Natural killer cell treated with Interleukin-12 subunit alpha and Interleukin-12 subunit beta and Interleukin-15 and Interleukin-18, amount 100 ng/mL, for 72 hours (primary cell): ENCODE measurements at places on chromosomes 12 and 14. TPM values are rescaled to one million over a fixed set of nuclear protein-coding genes. Genes with fewer than 3 reads are reported as not detected.

DNA sequence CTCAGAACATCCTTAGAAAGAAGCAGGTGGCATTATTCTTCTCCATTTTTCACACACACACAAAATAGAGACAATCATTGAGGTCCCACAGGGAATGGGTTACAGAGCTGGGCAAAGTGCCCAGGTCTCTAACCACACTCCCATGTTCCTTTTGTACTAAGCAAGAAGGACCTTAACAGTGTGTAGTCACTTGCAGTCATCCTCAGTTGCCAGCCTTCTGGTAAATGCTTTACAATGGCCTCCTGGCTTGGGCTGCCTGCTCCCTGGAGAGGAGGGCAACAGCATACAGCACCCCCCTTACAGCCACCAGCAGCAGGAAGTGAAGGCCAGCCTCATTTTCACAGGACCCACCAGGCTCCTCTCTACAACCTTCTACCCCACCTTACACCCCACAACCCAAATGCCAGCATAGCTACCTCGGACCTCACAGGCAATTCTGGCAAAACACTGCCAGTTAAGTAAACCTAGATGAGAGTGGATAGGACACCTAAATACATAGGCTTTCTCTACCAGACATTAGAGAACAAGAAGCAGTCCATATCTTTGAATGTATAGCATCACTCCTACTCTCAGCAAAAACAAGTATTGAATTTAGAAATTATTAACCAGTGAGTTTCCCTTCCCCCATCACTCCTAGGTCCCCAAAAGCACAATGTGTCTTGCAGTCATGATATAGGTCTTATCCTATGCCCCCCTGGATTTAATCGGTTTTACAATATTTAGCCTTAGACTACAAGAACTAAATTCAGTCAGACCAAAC lies 88.1 kb downstream of the PPP2R5E start:
- peaks cover 36% of the 10 kb centered on the region for H3K4me1 ChIP-seq
- H3K27ac ChIP-seq, result peak overlapping the region; percentile 14
- H3K36me3 ChIP-seq, result no peaks in the 10 kb centered on the region
- no peak overlapping the region for H3K4me3 ChIP-seq

IAPP gene
- total RNA-seq, result not detected

GRCh38 chr12:12446786-12447185 lies 89.9 kb downstream of the BORCS5 start:
- H3K36me3 ChIP-seq, result no peaks in the 10 kb centered on the region
- no peak for DNase-seq
- H3K27me3 ChIP-seq, result no peaks in the 10 kb centered on the region

- DNase-seq, result no peak
- no peaks in the 10 kb centered on the region for H3K4me1 ChIP-seq
- H3K36me3 ChIP-seq, result no peaks in the 10 kb centered on the region
- no peaks in the 10 kb centered on the region for H3K27me3 ChIP-seq
Measured at GRCh38 chr12:78494911-78495310, 369.7 kb upstream of the SYT1 start.

LRFN5 gene
- total RNA-seq, result not detected

DNA sequence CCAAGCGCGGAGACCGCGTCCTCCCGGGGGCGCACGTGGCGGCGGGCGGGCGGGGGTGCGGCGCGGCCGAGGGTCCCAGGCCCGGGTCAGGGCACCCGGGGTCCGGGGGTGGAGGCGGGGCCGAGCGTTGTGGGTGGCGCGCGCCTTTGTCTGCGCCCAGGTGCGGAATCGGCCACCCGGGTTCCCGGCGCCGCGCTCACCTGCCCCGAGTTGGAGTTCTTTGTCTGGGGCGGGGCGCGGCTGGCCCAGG lies 50.1 kb downstream of the LRCOL1 start:
- H3K27ac ChIP-seq, result no peak overlapping the region
- no peak for DNase-seq
- no peak overlapping the region for H3K4me3 ChIP-seq

DNA sequence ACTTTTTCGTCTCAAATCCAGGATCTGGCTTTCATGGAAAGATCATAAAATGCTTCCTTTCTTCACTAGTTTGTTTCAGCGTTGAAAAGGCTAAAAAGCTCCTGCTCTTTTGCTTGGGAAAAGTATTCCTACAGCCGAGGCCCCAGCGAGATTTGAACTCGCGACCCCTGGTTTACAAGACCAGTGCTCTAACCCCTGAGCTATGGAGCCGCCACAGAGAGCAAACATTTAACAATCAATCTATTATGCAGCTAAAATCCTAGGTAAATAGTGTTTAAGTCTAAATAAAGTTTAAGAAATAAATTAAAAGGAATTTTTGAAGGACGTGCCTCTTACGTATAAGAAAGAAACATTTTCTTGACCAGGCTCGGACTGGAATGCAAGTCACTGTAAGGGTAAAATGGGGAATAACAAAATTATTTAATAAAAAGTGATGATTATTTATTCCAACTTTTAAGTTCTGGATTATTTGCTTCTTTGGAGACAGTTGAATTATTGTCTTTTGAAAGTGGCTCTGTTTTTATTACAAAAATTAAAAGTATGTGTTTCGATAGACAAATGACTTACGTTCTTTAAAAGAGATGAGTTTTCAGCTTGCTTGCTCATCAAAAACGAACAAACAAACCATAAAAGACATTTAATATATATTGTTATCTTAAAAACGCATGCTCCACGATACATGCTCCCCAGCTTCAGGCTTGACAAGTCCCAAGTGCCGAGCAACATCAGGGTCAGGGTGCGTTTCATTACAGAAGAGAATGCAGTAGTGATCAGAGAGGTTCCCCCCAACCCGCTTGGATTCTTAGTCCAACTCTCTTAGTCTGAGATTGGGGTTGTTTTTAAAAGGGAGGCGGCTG lies 10.2 kb downstream of the OR6S1 start:
- H3K4me1 ChIP-seq, result peaks cover 38% of the 10 kb centered on the region
- H3K27ac ChIP-seq, result peak overlapping the region; percentile 67
- H3K36me3 ChIP-seq, result no peaks in the 10 kb centered on the region
- H3K27me3 ChIP-seq, result peaks cover 49% of the 10 kb centered on the region

- no peak for DNase-seq
- H3K4me1 ChIP-seq, result no peaks in the 10 kb centered on the region
- no peaks in the 10 kb centered on the region for H3K36me3 ChIP-seq
- H3K4me3 ChIP-seq, result no peak overlapping the region
- H3K27ac ChIP-seq, result no peak overlapping the region
Measured at GRCh38 chr12:64993461-64993860, 127.6 kb downstream of the WIF1 start.

GRCh38 chr12:13027032-13027431 lies 17.1 kb upstream of the FAM234B start:
- no peaks in the 10 kb centered on the region for H3K36me3 ChIP-seq
- H3K27ac ChIP-seq, result no peak overlapping the region
- peaks cover 22% of the 10 kb centered on the region for H3K27me3 ChIP-seq
- no peaks in the 10 kb centered on the region for H3K4me1 ChIP-seq

GRCh38 chr12:119239040-119239439 lies 60.3 kb downstream of the HSPB8 start:
- no peaks in the 10 kb centered on the region for H3K4me1 ChIP-seq
- H3K27ac ChIP-seq, result no peak overlapping the region
- H3K4me3 ChIP-seq, result no peak overlapping the region

GRCh38 chr14:70006699-70007098 lies 127.5 kb downstream of the SMOC1 start:
- H3K27ac ChIP-seq, result no peak overlapping the region
- DNase-seq, result no peak
- no peaks in the 10 kb centered on the region for H3K36me3 ChIP-seq
- H3K4me1 ChIP-seq, result no peaks in the 10 kb centered on the region
- H3K27me3 ChIP-seq, result peaks cover 7% of the 10 kb centered on the region
- no peak overlapping the region for H3K4me3 ChIP-seq

EMP1 gene
- 4.2 TPM for total RNA-seq

GRCh38 chr14:98651037-98651436 lies 621.0 kb downstream of the BCL11B start:
- H3K27ac ChIP-seq, result no peak overlapping the region
- peaks cover 10% of the 10 kb centered on the region for H3K27me3 ChIP-seq
- H3K4me3 ChIP-seq, result no peak overlapping the region
- peaks cover 11% of the 10 kb centered on the region for H3K36me3 ChIP-seq
- no peak for DNase-seq

GRCh38 chr12:132523576-132524331 lies 33.8 kb downstream of the FBRSL1 start:
- H3K36me3 ChIP-seq, result peaks cover 4% of the 10 kb centered on the region
- H3K27ac ChIP-seq, result no peak overlapping the region
- H3K4me3 ChIP-seq, result no peak overlapping the region
- peak; percentile 76 for DNase-seq

DNA sequence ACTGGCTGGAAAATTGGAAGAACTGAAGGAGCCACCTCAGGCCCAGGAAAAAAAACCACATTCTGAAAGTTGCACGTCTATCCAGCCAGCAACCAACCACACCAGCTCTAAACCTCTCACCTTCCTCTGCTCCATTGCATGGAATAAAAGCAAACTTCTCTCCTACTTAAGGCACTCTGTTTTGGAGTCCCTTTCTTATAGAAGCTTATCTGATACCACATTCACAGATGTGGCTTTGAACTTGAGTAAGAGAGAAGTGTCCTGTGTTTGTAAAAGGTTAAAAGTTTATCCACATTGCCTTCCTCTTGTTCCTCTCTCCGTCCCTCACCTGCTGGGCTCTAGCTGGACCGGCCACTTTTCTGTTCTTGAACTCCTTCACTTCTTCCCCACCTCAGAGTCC lies 99.6 kb upstream of the PLXNC1 start:
- no peaks in the 10 kb centered on the region for H3K4me1 ChIP-seq
- H3K27me3 ChIP-seq, result peaks cover 11% of the 10 kb centered on the region
- no peak for DNase-seq
- H3K27ac ChIP-seq, result no peak overlapping the region
- no peaks in the 10 kb centered on the region for H3K36me3 ChIP-seq

GRCh38 chr12:118637767-118638370 lies 261.5 kb downstream of the SUDS3 start:
- peaks cover 7% of the 10 kb centered on the region for H3K27me3 ChIP-seq
- DNase-seq, result no peak
- no peaks in the 10 kb centered on the region for H3K36me3 ChIP-seq
- H3K4me3 ChIP-seq, result no peak overlapping the region

- no peak overlapping the region for H3K4me3 ChIP-seq
- no peaks in the 10 kb centered on the region for H3K36me3 ChIP-seq
- no peak for DNase-seq
- no peaks in the 10 kb centered on the region for H3K27me3 ChIP-seq
- no peak overlapping the region for H3K27ac ChIP-seq
- H3K4me1 ChIP-seq, result no peaks in the 10 kb centered on the region
Measured at GRCh38 chr12:99277591-99278379, 369.8 kb upstream of the GARIN6 start.

BBS10 gene
- 3.1 TPM for total RNA-seq

PELI2 gene
- 2.4 TPM for total RNA-seq

DNA sequence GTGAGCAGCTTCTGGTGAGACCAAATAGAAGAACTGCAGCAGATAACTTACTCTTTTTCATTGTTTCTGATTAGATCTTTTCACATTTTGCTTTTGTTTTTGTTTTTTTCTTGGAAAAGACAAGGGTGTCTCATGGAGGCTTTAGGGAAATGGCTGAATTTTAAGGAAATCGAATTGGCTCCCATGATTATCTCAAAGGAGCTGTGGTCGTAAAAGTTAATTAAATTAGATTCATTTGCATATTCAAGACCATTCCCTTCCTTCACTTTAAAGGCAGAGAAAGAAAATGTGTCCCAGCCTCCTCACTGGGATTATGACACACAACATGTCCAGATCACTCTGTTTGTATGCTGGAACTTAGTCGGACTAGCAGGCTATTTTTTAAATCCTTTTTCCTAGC lies 106.4 kb upstream of the MDM1 start:
- H3K27ac ChIP-seq, result peak overlapping the region; percentile 36
- H3K36me3 ChIP-seq, result peaks cover 53% of the 10 kb centered on the region
- H3K4me3 ChIP-seq, result peak overlapping the region; percentile 59
- H3K27me3 ChIP-seq, result no peaks in the 10 kb centered on the region
- H3K4me1 ChIP-seq, result peaks cover 77% of the 10 kb centered on the region

- H3K36me3 ChIP-seq, result peaks cover 2% of the 10 kb centered on the region
- H3K4me1 ChIP-seq, result peaks cover 14% of the 10 kb centered on the region
- peak overlapping the region; percentile 70 for H3K27ac ChIP-seq
- H3K27me3 ChIP-seq, result no peaks in the 10 kb centered on the region
- peak overlapping the region; percentile 67 for H3K4me3 ChIP-seq
Measured at GRCh38 chr12:12992418-12993130, 7.5 kb downstream of the HEBP1 start.

CFAP73 gene
- total RNA-seq, result 0.28 TPM

DNA sequence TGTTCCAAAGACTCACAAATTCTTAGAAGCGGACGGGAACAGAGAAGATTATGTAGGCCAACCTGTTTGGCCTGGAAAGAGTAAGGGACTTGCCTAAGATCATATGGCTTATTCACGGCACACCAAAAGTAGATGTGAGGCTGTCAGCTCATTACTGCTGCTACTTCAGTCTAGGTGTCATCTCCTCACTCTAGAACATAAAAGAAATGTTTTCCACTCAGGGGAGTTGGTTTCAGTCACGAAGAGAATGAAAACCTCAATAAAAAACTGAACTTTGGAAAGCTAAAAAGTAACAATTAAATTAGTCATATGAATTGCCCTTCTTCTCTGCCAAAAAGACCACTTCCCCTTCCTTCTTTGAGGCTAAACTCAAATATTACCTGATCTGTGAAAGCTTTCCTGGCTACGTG lies 658 bp upstream of the CEP128 start:
- peaks cover 21% of the 10 kb centered on the region for H3K4me1 ChIP-seq
- peak overlapping the region; percentile 85 for H3K4me3 ChIP-seq
- H3K36me3 ChIP-seq, result no peaks in the 10 kb centered on the region
- no peak for DNase-seq
- peak overlapping the region; percentile 91 for H3K27ac ChIP-seq

DNA sequence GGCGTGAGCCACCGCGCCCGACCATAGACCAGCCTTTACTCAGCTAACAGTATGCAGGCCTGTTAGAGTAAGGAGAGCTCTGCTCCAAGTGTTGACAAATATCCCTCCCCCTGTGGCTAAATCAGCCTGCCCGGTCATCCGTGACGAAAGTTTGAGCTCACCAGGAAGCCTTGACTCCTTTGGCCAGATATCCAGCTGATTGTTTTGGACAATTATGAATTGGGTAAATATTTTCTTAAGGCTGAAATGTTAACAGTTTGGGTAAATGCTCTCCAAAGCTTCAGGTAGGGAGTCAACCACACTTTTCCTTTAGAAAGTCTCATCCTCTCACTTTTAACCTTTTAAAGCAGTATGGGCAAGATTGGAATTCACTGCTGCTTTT lies 157.9 kb downstream of the PAWR start:
- peaks cover 3% of the 10 kb centered on the region for H3K27me3 ChIP-seq
- no peaks in the 10 kb centered on the region for H3K36me3 ChIP-seq
- H3K27ac ChIP-seq, result no peak overlapping the region
- H3K4me1 ChIP-seq, result no peaks in the 10 kb centered on the region
- DNase-seq, result no peak

CDK2 gene
- 72.3 TPM for total RNA-seq

- DNase-seq, result no peak
- H3K36me3 ChIP-seq, result peaks cover 22% of the 10 kb centered on the region
- no peak overlapping the region for H3K27ac ChIP-seq
- no peak overlapping the region for H3K4me3 ChIP-seq
- no peaks in the 10 kb centered on the region for H3K4me1 ChIP-seq
- H3K27me3 ChIP-seq, result peaks cover 26% of the 10 kb centered on the region
Measured at GRCh38 chr14:92248696-92249095, 74.3 kb upstream of the SLC24A4 start.
